Activated T-cell treated with anti-CD3 and anti-CD28 coated beads for 1 hour (primary cell): ENCODE measurements at places on chromosomes 3 and 15.

DNA sequence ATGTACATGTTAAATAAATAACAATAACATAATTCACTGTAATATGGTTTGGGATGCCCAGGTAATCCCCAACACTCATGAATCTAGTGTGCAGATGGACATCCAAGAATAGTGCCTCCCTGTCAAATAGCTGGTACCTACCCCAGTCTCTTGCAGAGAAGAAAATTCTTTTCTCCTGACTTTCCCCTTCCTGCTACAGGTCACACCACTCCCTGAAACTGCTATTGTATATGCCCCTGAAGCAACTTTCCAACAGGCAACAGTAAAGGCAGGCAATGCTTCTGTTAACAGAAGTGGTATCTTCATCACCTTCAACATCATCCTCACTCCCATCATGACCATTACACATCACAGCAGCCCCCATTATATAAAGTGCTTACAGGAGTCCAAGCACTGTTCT is 431.6 kb downstream of the MAGI1 start:
- no peak for DNase-seq

- DNase-seq: no peak
Observed at GRCh38 chr15:100191161-100191560, 150.6 kb downstream of the ADAMTS17 start.

GRCh38 chr3:89577637-89578530 is 470.5 kb downstream of the EPHA3 start:
- DNase-seq: no peak

DNA sequence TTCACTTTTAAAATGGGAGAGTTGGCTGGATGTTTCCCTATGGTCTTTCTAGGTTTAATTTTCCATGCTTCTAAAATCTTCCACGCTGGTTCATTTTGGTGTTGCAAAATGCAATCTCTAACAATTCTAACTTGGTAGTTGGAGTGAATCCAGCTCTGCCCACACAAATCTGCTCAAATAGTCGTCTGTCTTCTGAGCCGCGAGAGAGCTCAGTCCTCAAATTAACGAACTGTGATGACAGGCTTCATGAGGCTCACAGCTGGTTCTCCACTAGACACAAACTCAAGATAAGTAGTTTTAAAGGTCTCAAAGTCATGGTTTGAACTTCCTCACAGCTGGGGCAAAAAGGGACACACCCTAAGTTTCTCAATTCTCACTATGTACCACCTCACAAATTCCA is 178.6 kb upstream of the LYSMD4 start:
- DNase-seq: no peak

DNA sequence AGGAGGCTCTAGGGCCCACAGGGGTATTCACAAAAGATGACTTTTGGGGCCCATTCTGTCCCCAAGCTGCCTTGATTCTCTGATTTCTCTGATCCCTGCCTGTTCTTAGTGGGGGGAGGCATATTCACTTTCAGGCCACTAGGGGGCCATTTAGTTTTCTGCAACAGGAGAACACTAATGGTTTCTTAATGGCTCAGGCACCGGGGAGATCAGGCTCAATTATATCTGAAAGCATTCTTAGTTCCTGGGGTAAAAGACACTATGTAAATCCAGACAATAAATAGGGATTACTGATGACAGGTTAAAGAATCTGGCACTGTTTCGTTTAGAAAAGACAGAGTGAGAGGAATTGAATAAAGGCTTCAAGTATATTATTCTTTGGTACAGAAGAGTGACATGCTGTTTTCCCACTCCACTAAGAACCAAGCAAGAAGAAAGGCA is 2.5 kb upstream of the INAFM2 start:
- peak; percentile 22 for DNase-seq

- no peak for DNase-seq
Observed at GRCh38 chr3:32421991-32422859, 30.6 kb downstream of the CMTM7 start.

GRCh38 chr3:94356581-94356980 is 293.7 kb downstream of the NSUN3 start:
- no peak for DNase-seq

GRCh38 chr3:42094128-42094527 is 3.0 kb downstream of the TRAK1 start:
- no peak for DNase-seq

DNA sequence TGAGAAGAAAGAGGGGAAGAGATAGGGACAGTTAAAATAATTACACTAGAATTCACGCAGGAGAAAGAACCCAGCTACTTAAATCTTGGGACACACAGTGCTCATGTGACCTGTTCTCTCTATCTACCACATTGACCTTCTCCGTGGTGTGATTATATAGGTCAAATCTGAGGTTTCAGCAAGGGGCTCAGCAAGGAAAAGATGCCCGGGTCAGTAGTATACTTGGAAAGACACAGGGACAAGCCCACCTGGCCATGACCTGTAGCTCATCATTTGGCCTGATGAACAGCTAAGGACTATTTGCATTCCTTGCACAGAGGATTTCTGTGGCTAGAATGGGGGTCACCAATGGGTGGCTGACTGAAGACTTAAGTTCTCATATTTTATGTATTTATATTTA is 71.9 kb downstream of the SSR3 start:
- no peak for DNase-seq

- no peak for DNase-seq
Observed at GRCh38 chr15:57290187-57290586, 86.1 kb upstream of the CGNL1 start.

GRCh38 chr3:58246148-58247047 is 8.8 kb downstream of the ABHD6 start:
- DNase-seq: no peak

DNA sequence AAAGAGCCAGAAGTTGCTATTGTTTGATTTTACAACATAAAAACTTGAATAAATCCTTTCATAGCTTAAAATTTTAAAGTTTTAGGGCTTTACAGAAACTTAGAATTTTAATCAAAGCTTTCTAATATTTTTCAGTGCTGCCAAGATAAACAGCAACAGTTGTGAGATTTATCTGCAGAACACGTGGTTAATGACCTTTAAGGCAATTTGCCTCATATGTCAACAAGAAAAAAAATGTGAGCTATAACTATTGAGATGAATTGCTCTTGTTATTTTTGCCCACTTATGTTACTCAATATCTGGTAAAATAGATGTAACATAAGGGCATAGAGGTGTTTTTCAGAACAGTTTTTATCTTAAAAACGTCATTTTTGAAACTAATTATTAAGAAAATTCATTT is 96.7 kb upstream of the NECTIN3 start:
- no peak for DNase-seq

GRCh38 chr15:41901431-41901830 is 7.6 kb upstream of the SPTBN5 start:
- no peak for DNase-seq

- DNase-seq: no peak
Observed at GRCh38 chr3:49019941-49020329, 1.6 kb upstream of the DALRD3 start.

DNA sequence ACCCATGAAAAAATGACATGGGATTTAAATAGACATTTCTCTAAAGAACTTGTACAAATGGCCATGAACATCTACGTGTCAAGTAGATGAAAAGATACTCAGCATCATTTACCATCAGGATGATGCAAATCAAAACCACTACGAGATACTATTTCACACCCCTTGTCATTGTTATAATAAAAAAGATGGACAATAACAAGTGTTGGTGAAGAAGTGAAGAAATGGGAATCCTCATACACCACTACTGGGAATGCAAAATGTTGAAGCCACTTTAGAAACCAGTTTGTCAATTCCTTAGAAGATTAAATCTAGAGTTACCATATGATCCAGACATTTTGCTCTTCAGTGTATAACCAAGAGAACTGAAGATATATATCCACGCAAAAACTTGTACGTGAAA is 57.9 kb downstream of the TIMP4 start:
- no peak for DNase-seq

- DNase-seq: no peak
Observed at GRCh38 chr3:126782536-126782935, 78.5 kb downstream of the CHCHD6 start.

GRCh38 chr3:32383136-32383711 is 8.4 kb upstream of the CMTM7 start:
- DNase-seq: no peak

DNA sequence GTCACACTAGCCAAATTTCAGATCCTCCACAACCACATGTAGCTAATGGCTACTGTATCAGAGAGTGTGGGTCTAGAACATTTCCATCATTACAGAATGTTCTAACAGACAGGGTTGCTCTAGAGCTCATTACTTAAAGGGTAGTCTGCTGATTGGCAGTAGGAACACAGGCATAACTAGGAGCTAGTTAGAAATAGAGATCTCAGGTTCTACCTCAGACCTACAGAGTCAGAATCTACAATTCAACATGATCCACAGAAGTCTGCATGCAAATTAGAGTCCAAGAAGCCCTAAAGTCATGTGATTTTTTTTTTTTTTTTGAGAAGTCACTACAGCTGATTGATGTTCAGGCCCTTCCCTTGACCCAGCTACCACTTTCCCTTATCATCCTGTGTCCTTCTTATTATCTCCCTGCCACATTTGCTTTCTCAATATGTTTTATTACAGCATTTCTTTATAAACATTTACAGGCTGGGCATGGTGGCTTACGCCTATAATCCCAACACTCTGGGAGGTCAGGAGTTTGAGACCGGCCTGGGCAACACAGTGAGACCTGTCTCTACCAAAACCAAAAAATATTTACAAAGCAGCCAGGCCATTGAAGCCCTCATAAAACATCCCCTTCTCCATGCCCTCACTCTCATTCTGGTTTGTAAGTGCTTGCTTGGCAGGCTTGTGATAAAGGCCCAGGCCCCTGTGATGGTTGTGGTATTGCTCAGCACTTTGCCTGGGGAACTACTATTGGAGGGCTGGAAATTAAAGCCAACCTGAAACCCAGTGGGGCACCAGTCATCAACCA is 3.8 kb upstream of the ABHD5 start:
- DNase-seq: no peak

DNA sequence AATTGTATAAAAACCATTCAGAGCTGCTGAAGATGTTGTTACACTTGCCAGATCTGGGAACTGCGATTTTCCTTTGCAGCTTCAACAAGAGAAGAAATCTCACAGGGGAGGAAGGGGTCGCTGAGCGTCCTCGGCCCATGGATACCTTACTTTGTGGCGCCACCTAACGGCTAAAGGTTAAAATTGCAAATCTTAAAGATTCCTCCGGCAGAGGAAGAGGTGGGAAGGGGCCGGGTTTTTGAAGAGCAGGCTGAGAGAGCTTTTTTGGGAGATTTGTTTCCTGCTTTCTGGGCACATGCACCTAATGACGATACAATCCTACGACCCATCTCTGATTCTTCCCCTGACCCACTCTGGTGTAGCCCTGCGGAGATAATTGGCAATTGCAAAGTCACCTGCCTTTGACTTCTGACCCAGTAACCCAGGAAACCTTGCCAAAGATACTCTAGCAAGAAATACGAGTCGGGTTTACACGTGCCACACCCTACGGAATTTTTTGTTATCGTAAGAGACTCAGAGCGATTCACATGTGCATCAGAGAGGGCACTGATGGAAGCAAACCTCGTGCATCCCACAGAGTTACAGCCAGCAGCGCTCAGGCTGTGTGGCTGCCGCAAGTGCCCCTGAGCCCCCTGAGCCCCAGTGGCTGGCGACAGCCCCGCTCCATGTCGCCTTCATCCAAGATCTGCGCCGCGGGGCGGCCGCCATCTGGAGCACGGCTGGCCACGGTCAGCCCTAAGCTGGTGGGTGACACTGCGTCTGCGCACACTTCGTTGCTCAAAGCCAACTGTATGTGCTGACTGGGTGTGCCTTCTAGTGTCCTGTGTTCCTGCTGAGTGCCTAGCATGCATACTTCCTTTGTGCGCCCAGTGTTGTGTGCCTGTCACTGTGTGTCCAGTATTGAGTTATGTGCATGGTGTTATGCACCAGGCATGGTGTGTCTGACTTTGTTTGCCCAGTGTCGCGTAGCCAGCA is 55.2 kb upstream of the CHRNA7 start:
- peak; percentile 16 for DNase-seq

DNA sequence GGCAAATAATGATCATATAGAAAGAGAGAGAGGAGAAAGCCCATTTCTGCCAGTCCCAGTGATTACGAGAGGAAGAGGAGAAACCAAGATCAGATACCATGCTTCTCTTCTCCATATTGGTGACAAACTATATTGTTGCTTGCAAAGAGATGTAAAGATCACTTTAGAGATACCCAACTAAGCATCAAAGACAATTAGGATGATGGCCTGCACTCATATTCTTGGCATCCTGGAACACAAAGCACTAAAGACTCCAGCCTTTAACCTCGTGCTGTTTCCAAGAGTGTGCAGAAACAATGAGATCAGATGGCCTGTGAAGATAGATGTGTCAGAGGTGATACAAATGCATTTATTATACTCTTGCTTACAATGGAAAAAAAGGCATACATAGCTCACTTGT is 170.7 kb upstream of the TP63 start:
- no peak for DNase-seq

GRCh38 chr15:66144978-66145725 is 108.4 kb downstream of the MEGF11 start:
- DNase-seq: no peak

GRCh38 chr3:134255404-134255803 is 4.7 kb upstream of the RYK start:
- DNase-seq: no peak

GRCh38 chr15:83305704-83306291 is 21.3 kb upstream of the BNC1 start:
- DNase-seq: no peak

DNA sequence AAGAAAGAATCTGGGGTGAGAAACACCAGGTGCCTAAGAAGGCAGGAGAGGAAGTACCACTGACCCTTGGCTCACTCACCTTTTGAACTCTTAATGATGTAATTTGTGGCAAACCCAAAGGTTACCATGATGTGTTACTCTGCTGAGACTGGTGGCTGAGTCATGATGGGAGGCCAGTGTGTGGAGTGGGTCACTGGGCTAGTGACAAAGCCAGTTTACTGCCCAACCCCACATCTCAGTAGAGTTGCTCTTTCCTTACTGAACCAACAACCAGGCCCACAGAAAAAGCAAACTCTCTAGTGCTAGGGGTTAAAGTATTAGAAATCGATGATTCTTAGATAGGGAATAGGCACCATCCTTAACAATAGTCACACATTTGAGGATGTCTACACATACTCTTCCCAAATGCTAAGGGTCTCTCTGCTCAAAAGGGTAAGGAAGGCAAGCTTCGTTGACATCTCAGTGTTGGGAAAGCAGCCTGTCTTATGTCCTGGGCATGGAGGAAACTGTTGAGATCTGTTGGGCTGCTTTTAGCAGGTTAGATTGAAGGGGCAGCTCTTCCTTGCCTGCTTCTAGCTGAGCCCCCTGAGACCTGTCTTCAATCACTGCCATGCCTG is 3.1 kb downstream of the RBP2 start:
- DNase-seq: no peak

- DNase-seq: peak; percentile 50
Observed at GRCh38 chr15:44711743-44712345, 527 bp downstream of the B2M start.

- no peak for DNase-seq
Observed at GRCh38 chr15:58608129-58608590, 141.3 kb downstream of the ADAM10 start.

DNA sequence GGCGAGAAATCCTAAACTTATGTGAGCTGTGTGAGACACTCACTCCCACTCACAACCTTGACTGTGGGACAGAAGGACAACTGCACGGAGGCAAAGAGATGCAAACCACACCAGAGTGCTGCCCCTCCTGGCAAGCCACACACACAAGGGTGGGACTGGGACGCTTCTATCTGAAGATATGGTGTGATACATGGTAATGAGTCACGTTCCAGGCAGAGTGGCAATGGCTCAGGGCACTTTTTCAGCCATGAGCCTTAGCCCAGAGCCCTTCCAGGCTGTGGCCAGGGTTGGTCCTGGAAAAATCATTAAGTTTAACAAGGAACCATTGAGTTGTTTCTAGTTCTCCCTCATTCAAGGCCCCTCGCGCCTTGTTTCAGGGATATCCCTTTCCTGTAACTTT is 56.1 kb downstream of the WNT5A start:
- no peak for DNase-seq
